ENCODE measurements at places on chromosomes 6 and 20. TPM values are rescaled to one million over a fixed set of nuclear protein-coding genes. Genes with fewer than 3 reads are reported as not detected.

- DNase-seq, result peak; percentile 14
These were observed 248.0 kb downstream of the TTLL2 start for GRCh38 chr6:167572841-167573271.

DNA sequence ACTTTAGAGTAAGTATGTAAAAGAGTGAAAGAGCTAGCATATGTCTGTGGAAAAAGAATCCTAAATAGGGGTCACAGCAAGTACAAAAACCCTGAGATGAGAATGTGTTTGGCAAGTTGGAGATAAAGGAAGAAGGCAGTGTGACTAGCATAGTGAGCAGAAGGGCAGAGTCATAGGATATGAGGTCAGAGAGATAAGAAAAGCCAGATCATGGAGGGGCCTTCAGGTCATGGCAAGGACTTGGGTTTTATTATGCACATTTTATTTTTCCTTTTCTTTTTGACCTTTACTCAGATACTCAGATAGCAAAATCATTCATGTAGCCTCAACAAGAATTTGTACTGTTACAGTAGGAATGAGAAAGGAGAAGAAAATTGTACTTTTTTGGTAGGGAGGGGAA lies 138.0 kb downstream of the GJA1 start:
- no peak for DNase-seq

DNA sequence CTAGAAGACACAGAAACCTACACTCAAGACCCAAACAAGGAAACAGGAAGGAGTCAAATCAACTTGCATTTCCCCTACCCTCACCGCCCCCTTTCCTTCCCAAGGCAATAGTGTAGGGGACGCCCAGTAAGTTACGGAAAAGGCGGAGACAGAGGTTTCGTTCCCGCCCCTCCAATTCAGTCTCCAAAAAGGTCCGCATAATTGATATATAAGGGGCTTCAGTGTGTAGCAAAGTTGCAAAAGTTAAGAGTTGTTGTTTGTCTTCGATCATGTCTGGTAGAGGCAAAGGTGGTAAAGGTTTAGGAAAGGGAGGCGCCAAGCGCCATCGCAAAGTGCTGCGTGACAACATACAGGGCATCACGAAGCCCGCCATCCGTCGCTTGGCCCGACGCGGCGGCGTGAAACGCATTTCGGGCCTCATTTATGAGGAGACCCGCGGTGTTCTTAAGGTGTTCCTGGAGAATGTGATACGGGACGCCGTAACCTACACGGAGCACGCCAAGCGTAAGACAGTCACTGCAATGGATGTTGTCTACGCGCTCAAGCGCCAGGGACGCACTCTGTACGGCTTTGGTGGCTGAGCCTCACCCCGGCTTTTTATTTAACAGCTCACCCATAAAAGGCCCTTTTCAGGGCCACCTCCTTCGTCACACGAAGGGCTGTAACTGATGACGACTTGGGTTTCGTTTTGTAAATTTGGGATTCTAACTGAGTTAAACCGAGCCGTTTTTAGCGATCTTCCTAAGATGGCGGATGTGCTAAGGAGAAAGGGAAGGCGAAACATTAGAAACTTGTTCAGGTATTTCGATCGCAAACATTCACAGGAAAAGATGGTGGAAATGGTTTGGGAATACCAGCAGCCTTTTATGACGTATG lies 124.6 kb upstream of the BTN3A2 start:
- peak; percentile 53 for DNase-seq

DNA sequence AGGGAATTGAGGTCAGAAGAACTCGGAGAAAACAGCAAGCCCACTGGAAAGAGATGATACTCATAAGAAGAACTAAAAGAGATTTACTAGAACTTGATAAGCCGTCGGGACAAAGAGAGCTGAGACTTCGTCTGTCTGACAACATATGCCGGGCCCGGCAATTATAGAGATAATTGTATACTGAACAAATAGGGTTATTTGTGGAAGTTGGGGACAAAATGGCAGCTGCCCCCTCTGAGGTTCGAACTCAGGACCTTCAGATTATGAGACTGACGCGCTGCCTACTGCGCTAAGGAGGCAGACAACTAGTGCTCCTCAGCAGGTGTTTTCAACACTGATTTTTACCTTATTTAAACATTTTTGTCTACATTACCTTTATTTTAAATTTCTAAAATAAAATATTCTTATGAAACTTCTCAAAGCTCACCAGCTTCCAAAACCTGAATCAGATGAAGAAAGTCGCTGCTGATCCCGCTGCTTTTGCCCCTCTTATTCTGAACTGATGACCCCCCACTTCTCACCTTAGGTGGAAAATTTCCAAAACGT lies 29.3 kb upstream of the TRIM27 start:
- peak; percentile 32 for DNase-seq

DNA sequence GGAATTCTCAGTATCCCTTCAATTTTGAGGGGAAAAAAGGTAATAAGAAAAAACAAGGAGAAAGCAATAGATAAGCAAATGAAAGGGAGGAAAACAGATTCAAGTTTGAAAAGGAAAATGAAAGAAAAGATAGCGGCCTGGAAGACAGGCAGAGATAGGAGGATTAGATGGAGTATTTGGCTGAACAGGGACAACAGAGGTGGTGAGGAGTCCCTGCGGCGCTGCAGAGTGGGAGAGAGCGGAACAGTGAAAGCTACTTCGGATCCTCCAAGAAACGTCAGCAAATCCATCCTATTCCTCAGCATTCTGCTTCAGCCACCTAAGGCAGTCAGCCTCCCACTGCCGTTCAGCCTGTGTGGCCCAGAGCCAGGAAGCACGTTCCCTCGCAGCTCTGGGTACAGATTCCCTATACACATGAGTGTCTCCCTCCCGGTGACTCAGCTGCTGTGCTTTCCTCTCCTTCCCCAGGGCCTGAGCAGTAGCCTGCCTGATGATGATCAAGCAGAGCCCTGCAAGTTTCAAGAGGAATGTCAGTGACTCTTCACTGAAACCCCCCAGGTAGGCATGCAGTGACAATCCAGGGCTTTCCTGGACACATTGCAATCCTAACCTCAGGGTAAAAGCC lies 43.4 kb upstream of the CDYL start:
- no peak for DNase-seq

- no peak for DNase-seq
These were observed 43.4 kb downstream of the TNFAIP3 start for GRCh38 chr6:137910424-137910834.

DNA sequence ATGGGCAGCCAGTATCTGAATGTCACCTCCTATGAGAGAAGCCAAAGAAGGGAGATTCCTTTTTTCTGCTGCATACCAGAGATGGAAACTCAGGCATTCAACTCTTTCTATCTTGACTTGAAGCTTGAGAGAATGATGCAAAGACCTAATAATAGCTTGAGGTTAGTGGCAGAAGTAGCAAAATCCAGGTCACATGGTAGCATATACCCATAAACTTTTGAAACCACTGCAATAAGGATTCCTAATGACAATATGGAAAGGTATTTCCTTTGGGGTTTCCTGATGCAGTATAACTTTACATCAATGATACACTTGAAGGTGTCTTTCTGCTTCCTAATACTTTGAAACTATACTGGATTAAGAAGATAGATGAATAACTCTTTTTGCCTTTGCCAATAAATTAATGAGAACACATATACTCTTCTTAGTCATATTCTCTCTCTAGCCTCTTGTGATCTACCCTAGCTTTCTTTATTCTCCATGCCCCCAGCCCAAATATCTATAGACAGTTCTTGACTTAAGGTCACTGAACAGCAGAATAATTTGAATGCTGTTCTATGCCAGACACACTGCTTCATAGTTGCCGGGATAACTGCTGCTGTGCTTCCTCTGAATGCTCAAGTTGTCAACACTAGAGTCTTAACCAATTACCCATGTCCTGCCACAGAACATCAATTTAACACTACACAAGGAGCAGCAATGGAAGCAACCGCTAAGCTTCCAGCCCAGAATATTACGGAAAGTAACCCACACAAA lies 155.5 kb upstream of the SIM1 start:
- no peak for DNase-seq

GRCh38 chr6:39056191-39056590 lies 7.6 kb downstream of the GLP1R start:
- no peak for DNase-seq

GRCh38 chr20:62918147-62918546 lies 8.2 kb downstream of the DIDO1 start:
- DNase-seq, result no peak

DNA sequence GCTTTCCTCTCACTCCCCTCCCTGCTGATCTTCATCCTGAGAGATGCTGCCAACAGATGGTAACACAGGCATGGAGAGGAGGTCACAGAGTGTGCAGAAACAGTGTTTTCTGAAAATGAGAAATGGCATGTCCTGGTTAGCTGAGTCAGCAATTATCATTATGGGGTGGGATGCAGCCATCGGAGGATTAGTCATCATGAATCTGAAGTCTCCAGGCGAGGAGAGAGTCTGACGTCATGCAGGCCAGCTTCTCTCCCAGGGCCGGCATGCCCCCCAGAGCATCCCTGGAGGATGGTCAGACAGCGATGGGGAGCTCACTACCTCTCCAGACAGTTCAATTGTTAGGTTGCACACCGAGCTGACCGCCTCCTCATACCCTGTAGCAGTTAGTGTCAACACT lies 4.7 kb upstream of the GTSF1L start:
- DNase-seq, result no peak

GRCh38 chr20:2984028-2984501 lies 59.4 kb upstream of the GNRH2 start:
- DNase-seq, result no peak

Gene KIF6
- 0.62 TPM for total RNA-seq

Gene ANKEF1
- 1.4 TPM for total RNA-seq

Gene TGIF2
- total RNA-seq, result 17.0 TPM
